Fibroblast of skin of back (primary cell): ENCODE measurements at places on chromosomes 6 and 20.

DNA sequence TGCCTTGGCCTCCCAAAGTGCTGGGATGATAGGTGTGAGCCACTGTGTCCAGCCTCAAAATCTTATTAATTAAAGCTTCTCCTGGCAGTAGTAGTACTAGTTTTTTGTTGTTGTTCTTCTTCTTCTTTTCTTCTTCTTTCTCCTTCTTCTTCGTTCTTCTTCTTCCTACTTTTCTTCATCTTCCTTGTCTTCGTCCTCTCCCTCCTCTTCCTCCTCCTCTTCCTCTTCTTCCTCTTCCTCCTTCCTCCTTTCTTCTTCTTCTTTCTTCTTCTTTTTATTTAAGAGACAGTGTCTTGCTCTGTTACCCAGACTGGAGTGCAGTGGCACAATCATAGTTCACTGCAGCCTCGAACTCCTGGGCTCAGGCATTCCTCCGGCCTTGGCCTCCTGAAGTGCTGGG lies 17.2 kb upstream of the DEK start:
- no peak for DNase-seq

GRCh38 chr6:155301867-155302266 lies 12.4 kb downstream of the TFB1M start:
- DNase-seq: peak; percentile 76

DNA sequence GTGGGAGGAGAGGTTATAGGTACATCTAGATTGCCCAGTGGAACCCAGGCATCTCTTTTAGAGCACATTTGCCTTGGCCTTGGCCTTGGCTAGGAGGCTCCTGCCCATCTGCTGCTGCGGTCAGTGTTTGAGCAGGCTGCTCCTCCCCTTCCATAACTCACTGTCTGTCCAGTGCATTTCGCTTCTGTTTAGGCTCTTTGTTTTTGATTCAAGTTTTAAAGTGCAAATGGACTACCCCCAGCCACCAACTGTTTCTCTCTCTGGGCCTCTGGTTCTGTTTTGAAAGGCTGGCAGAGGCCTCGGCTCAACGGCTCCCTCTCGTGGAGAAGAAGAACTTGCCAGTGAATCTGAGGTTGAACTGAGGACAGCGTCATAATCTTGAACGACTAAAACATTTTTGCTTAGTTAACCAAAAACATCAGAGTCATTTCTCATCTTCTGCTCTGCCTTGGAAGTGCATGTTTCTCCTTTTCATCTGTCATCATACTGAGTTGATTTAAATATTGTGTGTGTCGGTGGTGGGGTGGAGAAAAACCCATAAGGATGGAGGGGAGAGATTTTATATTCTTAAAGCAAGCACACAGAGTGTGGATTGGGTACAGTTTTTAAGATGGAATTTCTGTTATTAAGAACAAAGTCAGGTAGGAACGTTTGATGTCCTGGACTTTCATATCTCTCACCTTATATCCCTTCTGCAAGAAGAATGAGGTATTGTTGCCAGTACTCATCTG lies 171.4 kb downstream of the DTNBP1 start:
- peak; percentile 69 for DNase-seq

- DNase-seq: no peak
These were observed 96.5 kb upstream of the CITED2 start for GRCh38 chr6:139470997-139471396.

GRCh38 chr6:5379647-5380242 lies 118.4 kb downstream of the FARS2 start:
- no peak for DNase-seq

- DNase-seq: no peak
These were observed 22.5 kb upstream of the SCAF8 start for GRCh38 chr6:154710689-154711088.

GRCh38 chr6:87633851-87634250 lies 43.9 kb downstream of the ORC3 start:
- no peak for DNase-seq

DNA sequence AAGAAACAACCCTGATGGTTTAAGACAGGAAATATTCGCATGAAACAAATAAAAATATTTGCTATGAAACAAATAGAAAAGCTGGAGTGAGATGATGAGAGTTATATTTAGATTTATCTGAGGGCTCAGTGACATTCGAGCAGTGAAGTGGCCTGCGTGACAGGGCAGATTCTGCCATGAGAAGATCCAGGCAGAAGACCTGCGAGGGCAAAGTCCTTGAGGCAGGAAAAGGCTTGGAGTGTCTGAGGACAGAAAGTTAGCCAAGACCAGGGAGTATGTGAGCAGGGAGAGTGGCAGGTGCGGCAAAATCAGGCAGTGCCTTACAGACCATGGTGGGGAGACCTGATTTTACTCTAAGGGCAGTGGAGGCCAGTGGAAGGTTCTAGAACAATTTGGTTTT lies 66.9 kb upstream of the RIN2 start:
- no peak for DNase-seq

GRCh38 chr6:133773776-133774175 lies 115.1 kb upstream of the TCF21 start:
- DNase-seq: no peak

- DNase-seq: no peak
These were observed 764.1 kb upstream of the MMS22L start for GRCh38 chr6:98047164-98047563.

GRCh38 chr20:20440481-20440880 lies 72.6 kb downstream of the INSM1 start:
- no peak for DNase-seq

- DNase-seq: no peak
These were observed 38.2 kb downstream of the ROS1 start for GRCh38 chr6:117387454-117387974.

GRCh38 chr6:136890194-136890839 lies 31.8 kb upstream of the SLC35D3 start:
- no peak for DNase-seq

- DNase-seq: no peak
These were observed 324.1 kb upstream of the SYNCRIP start for GRCh38 chr6:85966828-85967227.

GRCh38 chr6:147033267-147033666 lies 170.9 kb upstream of the STXBP5 start:
- peak; percentile 20 for DNase-seq

DNA sequence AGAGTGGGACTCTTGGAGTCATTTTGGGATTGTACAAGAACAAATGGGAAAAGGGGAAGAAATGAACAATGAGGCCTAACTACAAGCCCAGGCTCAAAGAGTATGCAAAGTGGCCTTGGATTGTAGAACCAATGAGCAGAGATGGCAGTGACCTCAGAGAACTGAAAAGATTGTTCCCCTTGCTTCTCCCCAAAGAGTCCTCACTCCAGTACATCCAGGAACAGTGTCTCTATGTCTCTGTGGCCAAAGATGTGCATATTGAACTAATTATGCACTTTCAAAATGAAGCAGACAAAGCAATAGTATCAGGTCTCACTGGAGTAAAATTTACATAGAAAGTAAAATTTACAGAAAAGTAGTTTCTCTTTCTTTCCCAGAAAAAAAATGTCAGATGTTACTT lies 81.0 kb downstream of the SMLR1 start:
- no peak for DNase-seq

DNA sequence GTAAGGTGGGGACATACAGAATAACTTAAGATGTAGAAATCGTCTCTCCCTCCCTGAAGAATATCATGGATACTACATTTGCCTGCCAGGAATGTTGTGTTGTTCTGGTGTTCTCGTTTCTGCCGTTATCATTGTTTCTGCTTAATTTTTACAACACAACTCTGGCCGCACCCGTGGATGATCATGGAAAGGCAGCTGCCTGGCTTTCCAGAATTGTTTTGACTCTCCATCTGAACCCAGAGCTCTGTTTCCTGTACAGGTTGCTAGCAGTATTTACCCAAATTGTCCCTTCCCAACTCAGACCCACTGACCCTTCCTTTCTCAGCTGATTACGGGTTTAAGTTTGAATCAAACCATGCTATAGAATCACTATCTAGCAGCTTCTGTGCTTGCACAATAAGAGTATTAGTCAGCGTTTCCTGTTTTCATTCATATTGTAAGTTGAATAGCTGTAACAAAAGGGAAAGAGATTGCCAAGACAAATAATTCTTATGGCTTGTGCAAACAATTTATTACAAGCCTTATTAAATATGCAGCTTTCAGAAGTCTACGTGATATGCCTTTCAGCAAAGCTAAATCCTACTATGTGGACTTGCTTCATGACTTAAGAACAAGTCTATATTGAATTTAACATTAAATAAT lies 139.0 kb downstream of the MTHFD1L start:
- peak; percentile 94 for DNase-seq

DNA sequence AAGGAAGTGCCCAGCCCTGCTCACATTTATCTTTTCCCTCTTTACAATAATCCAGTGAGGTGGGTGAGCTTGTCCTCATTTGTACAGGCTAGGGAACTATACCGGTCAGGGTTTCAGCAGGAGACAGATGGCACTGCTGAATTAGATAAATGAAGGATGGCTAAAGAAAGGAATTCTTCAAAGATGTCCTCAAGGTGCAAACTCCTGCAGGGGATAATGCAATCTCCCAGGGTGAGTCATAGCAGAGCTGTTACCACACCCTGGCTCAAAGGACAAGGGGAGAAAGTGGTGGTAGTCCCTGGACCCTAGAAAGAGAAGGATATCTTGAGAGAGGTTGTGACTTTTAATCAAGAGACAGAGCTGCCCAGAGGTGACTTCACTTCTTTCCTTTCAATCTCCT lies 66.7 kb downstream of the RFPL4B start:
- DNase-seq: no peak

- DNase-seq: peak; percentile 53
These were observed 31.5 kb downstream of the SF3B5 start for GRCh38 chr6:144063744-144064401.

- DNase-seq: no peak
These were observed 462.3 kb downstream of the CDC5L start for GRCh38 chr6:44849806-44850205.

DNA sequence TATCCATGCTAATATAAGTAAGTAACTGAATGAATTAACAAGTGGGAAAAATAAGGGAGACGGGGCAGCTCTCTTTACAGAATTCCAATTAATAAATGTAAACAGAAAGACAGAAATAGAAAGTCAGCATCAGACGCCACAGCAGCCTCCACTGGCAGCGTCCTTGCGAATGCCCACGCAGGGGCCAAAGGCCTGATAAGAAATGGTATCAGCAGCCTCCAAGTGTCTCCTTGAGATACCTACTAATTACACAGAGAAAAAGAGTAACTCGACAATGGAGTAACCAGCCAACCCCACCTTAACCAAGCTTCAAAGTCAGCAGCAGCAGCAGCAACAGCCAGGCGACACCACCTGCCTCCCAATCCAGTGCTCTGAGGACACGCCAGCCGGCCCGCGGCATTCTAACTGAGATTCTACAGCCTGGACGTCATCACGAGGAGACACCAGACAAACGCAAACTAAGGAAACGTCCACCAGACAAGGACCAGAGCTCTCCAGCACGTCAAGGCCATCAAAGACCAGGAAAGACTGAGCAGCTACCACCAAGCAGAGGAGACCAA lies 78.8 kb downstream of the TAF4 start:
- no peak for DNase-seq

- no peak for DNase-seq
These were observed 33.4 kb upstream of the INSM1 start for GRCh38 chr20:20334489-20334888.

DNA sequence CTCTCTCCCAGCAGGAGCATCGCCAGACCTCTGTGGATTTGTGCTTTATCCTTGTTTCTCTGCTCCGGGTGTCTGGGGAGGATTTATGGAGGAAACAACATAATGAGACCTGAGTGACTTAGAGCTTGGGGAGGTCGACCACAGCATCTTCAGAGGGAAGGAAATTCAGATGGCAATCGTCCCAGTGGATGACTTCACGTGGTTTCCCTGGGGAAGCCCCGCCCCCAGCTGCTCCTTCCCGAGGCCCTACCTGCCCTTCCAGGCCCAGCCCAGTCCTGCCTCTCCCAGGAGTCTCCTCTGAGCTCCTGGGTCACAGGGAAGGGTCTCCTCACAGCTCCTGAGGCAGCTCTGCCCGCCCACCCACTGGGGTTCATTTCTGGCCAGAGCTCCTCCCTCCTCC lies 430.3 kb upstream of the SULF2 start:
- no peak for DNase-seq

- no peak for DNase-seq
These were observed 82.7 kb downstream of the CFAP61 start for GRCh38 chr20:20134941-20135575.

DNA sequence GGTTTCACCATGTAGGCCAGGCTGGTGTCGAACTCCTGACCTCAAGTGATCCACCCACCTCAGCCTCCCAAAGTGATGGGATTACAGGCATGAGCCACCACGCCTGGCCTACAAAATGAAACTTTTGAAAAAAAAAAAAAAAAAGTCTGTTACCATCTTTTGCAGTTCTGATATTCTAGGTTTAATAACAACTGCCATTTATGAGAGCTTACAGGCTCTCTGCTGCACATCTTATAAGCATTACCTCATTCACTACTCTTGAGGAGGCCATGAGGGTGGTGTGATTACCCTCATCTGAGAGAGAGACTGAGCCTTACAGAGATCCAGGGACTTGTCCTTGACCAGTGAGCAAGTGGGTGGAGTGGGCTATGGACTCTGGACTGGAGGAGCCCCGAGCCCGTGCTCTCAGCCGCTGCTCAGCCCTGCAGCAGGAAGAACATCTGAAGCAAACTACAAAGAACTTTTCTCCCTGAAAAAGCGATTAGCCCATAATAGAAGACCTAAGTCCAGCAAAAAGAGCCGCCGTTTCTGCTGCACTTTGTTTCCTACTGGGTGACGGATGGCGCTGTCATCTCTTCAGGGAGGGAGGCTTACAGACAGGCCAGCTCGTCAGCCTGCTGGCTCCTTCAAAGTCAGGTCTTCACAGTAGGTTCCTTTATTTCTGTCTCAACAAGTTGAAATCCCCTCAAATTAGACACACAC lies 119.8 kb upstream of the AKAP12 start:
- DNase-seq: no peak
